ENCODE measurements at places on chromosomes 11 and 22.
A peak's percentile ranks its signal among the peaks of the same experiment; 100 is the strongest.

GRCh38 chr11:110349138-110349996 is 53.0 kb upstream of the RDX start:
- no peak for DNase-seq

GRCh38 chr11:132777067-132777975 is 755.0 kb downstream of the OPCML start:
- DNase-seq: no peak

GRCh38 chr11:84740050-84740449 is 887.1 kb downstream of the DLG2 start:
- DNase-seq: no peak

DNA sequence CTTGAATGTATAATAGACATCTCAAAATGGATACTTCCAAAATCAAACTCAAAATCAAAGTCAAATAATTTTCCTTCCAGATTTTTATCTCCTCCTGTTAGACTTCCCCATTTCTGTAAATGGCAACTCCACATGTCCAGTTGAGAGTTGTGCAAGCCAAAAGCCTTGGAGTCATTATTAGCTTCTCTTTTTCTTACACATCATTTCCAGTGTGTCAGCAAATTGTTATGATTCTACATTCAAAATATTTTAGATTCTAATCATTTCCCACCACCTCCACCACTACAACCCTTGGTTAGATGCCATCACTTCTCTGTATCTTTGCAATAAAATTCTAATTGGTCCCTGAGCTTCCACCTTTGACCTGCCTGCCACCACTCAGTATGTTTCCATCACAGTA is 155.7 kb downstream of the CNTN5 start:
- DNase-seq: no peak

- no peak for DNase-seq
Measured at GRCh38 chr11:127624306-127624856, 623.8 kb upstream of the KIRREL3 start.

DNA sequence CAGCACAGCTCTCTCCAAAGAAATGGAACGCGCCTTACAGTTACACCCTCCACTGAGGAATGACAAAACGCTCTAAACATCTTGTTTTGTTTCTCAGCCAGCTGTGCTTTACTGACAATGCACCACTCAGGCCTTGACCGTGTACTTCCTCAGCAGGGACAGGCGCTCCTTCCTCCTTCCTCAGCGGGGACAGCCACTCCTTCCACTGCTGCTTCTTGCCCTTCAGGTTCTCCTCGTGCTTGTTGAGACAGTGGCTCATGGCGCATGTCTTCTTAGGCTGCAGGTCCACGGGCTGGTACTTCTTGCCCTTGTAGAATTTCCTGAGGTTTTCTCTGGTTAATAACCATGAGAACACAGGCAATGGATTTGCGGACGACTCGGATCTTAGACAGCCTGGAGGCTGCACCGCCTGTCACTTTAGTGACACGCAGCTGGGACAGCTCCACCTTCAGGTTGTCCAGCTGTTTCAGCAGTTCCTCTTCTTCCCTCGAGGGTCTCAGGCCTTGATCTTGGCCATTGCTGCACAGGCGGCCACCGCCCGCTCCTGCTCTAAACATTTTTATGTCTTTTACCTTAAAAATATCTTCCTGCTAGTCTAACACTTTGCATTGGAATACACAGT is 613.8 kb downstream of the BRD1 start:
- no peak for DNase-seq

- DNase-seq: no peak
Measured at GRCh38 chr11:100961633-100962032, 168.0 kb downstream of the PGR start.

GRCh38 chr11:15539645-15540044 is 424.9 kb downstream of the INSC start:
- DNase-seq: no peak

DNA sequence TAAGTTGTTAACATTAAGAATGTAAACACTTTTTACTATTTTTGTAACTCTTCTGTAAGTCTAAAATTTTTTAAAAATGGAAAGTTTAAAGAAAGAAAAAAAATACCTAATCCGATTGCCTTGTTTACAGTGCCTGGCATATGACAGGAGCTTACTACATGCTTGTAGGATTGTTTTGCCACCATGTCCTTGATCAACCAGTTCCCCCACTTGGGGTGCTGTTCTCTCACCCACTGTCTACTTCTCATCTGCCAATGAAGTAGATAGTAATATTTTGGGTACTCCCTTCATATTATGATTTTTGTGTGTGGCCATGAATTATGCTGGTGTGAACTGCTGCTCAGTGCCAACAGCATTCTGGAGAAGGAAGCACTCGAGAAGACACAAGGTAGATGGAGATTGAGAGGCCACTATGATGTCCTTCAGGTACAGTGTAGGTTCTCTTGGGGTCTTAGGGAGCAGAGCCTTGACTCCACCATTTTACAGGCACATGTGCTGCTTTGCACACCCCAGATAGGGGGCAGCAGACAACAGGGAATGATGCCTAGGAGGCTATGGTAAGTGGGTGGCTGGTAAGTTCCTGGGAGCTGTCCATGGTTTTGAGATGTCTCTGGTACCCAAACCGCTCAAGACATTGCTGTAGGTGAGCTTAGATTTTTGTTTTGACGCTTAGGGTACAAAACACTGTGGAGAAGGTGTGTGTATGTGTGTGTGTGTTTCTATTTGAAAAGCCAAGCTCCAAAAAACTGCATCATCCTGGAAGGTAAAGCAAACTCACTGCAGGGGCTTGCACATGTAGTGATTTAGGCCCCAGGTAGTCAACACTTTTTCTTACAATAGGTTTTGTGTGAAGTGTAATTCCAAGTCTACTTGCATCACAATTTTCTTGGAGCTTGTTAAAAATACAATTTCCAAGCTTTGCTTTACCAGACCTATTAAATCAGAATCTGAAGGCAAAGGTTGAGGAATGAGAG is 494.5 kb upstream of the LARGE1 start:
- peak; percentile 52 for DNase-seq

GRCh38 chr11:64285885-64286800 is 495 bp downstream of the GPR137 start:
- DNase-seq: no peak

GRCh38 chr11:112024773-112025678 is at the start of gene DLAT:
DLAT (plus strand) TSS chr11:112025408; CDS start chr11:112025473, 65 bp downstream.
- peak; percentile 95 for DNase-seq

DNA sequence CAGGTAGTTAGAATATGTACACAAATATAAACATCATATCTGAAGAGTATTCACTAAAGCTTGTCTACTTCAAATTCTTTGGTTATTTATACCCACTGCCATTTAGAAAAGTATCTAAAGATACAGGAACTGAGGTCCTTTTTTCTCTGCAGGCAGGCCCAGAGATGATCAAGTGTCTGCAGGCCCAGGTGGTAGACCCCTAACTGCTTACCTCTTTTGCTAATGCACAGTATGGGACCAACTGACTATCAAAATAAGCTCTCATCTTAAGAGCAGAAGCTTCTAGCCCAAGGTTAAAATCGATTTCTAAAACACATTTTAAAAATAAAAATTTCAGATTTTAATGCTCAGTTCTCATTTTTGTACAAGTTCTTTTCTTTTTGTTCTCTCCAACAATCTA is 81.5 kb downstream of the APOL5 start:
- DNase-seq: no peak

DNA sequence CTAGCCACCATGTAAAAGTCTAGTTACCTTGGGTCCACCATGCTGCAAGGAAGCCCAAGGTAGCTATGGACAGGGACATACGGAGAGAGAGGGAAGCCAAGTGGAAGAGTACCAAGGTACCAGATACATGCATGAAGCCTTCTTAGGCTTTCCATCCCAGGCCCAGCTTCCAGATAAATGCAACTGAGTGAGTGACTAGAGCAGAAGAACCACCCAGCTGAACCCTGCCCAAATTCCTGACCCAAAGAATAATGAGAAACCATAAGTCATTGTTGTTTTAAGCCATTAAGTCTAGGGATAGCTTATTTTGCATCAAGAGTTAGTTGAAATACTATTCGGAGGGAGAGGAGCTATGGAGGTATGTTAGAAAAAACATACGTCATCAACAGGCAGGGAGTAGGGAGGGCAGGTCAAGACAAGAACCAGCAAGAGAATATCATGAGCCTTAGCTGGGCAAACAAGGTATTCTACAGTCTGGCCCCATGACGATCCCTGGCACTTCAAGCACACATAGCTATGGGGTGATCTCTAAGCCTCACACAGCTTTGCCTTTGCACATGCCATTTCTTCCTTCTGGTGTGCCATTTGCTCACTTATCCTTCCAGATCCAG is 36.5 kb upstream of the APLNR start:
- DNase-seq: no peak

DNA sequence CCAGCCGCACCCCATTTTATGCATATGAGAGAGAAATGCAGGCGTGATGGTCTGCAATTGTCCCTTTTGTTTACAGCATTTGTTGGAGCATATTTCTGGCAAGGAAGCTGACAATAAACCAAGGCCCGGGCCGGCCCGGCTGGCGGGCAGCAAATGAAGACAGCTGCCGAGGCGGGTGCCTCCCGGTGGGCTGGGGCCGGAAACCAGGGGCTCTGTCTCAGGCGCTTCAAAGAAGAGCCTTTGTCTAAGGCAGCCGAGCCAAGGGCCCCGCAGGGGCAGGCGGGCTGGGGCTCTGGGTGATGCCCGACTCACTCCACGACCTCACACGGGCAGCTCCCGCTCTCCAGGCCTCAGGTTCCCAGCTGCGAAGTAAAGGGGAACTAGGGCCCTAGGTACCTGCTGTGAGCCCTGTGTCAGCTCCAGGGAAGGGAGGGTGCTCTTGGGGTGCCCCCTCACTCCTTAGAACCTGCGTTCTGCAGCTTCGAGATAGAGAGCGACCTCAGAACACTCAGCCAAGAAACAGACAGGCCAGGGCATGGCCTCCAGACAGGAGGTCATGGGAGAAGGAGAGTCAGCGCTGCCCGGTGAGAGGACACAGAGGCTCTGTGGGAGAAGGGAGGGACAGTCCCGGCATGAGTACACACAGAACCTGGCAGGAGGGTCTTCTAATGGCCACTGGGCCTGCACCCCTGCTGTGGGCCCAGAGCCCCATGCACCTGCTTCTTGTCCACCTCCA is 2.4 kb downstream of the LINC01488 start:
- DNase-seq: no peak

GRCh38 chr11:125745979-125746378 is at the start of gene PATE1:
PATE1 (plus strand) TSS chr11:125746279; CDS start chr11:125746305, 26 bp downstream.
- no peak for DNase-seq

Data from Peyer's patch (tissue), 4 donors.